ENCODE measurements at places on chromosomes 1 and 21.

DNA sequence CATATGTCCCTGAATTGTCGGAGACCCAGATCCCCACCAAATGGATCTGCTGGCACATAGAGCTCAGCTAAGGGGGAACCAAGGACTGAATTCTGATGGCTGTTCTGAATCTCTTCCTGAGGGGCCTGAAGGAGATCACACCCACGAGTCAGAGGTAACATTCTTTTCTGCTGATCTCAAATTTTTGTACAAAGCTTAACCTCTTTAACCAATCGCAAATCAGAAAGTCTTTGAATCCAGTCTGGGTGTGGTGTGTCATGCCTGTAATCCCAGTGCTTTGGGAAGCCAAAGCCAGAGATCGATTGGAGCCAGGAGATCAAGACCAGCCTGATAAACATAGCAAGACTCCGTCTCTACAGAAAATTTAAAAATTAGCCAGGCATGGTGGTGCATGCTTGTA lies 62.8 kb upstream of the PRRC2C start:
- DNase-seq = no peak

DNA sequence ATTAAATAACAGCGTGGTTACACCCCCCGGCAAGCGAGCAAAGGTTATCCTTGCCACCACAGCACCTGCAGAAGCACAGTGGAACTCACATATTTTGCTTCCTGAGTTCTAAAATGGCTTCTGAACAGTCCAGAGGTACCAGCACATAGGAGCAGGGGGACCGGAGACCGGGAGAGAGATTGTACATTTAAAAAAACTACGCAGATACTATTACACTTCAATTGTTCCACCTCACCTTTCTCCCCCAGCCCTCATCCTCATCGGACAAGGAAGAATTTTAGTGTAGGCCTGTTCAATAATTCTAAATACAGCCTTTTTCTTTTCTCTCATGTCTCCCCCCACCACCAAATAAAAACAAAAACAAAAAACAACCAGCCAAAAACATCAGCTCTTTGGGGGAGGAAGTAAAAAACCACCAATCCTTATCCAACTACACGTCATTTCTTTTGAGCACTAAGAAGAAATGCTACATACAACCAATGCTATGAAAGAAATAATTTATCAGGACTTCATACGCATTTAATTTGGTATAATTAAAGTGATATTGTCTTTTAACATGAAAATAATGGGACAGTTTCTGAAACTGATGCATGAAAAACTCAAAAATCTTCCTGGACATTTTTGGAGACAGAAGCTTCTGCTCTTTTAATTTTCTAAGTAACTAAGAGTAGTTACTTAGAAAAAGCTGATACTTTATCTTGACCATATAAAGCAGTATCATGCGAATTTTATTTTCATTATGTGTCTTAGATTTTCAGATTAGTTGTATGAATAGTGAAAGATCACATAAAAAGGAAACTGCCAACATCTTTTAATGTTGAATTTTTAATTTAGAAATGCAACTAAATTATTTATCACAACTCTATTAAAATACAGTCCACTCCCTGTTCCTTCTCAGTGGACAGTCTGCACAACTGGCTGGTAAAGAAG lies 9.1 kb downstream of the CDKN2C start:
- DNase-seq = no peak

DNA sequence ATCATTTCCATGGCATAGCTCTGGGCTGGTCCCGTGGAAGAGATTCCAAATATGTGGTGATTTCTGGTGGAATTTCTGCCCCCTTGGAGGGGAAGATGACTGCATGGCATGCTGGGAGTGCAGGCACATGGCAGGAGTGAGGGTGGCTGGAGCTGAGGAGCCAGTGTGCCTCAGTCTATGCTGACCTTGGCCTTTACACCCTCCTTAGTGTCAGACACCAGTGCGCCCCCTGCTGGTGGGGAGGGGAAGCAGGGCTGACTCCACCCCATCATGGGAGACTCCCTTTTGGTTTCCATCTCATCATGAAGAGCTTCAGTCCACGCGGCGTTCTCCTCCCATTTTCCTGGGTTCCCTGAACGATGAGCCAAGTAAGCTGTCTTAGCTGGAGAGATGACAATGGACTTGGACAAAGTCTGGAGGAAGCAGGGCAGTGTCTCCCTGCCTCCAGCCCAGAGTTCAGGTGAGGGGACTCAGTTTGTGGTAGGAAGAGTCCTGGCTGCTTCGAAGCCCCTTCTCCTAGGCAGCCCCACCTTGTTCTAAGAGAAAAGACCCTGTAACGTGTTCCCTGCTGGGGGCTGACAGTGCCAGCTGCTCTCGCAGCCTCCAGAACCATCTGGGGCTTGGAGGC lies 10.3 kb downstream of the ALX3 start:
- peak; percentile 51 for DNase-seq

DNA sequence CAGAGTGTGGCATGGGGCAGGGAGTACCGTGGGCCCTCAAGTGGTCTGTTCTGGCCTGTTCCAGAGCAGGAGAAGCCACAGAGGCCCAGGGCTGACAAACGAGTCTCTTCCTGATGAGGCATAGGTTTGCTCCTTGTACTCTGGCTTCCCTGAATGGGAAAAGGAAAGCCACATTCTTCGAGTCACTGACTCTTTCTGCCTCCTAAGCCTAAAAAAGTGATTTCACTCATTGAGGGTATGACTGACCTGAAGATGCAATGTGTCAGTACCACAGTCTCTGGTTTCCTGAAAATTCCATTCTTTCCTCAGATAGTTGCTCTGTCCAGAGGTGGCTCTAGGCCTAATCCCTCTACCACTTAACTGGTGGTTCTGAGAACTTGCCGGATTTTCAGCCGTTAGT lies 92.3 kb downstream of the KCNN3 start:
- DNase-seq = no peak

- DNase-seq = no peak
These were observed 6.3 kb downstream of the APOBEC4 start for GRCh38 chr1:183646776-183647175.

GRCh38 chr1:236492378-236492777 lies 31.4 kb upstream of the LGALS8 start:
- no peak for DNase-seq

GRCh38 chr21:42162831-42163510 lies 56.0 kb upstream of the ABCG1 start:
- no peak for DNase-seq

GRCh38 chr21:42568866-42569731 lies 55.4 kb downstream of the SLC37A1 start:
- no peak for DNase-seq

DNA sequence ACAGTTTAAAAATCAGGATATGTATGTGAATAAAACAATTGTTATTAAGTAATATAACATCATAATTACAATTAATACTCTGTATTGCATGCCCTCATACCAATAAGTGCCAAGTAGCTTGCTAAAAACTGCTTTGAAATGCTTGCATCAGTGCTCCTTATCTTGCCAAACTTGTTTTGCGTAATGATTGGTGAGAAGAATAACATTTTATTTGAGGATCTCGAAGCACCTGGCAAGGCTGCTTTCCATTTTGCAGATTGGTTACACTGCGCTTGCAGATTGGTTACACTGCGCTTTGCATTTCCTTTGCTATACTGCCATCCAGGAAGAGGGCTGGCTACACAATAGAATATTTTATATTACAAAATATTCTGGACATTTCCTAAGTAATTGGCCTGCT lies 1.7 kb upstream of the PBX1 start:
- DNase-seq = no peak

DNA sequence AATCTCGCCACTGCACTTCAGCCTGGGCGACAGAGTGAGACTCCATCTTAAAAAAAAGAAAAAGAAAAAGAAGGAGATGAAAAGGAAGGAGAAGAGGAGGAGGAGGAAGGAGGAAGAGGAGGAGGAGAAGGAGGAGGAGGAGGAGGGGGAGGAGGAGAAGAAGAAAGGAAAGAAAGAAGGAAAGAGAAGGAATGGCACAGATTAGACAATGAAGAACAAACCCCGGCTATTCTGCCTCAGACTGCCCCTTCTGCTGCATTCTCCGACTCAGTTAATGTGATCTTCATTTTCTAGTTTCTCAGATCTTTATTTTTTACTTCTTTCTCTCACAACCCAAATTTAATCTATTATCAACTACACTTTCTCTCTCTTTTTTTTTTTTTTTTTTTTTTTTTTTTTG lies 40.1 kb upstream of the PTGFRN start:
- no peak for DNase-seq

DNA sequence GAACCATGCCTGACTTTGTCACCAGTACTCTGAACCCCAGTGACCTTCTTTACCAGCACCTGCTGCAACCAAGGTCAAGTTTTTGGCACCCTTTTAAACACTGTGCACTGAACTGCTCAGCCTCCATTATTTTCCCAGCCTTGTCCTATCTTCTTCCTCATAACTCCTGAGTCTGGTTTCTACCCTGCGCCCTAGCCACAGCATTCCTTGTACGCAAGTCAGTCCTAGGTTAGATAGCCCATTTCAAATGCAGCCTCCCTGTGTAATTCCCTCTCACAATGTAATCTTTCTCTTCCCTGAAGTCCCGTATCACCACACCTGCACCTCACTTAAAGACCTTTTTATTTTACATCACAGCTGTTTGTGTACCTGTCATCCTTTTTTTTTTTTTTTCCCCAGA lies 37.2 kb downstream of the DNTTIP2 start:
- no peak for DNase-seq

DNA sequence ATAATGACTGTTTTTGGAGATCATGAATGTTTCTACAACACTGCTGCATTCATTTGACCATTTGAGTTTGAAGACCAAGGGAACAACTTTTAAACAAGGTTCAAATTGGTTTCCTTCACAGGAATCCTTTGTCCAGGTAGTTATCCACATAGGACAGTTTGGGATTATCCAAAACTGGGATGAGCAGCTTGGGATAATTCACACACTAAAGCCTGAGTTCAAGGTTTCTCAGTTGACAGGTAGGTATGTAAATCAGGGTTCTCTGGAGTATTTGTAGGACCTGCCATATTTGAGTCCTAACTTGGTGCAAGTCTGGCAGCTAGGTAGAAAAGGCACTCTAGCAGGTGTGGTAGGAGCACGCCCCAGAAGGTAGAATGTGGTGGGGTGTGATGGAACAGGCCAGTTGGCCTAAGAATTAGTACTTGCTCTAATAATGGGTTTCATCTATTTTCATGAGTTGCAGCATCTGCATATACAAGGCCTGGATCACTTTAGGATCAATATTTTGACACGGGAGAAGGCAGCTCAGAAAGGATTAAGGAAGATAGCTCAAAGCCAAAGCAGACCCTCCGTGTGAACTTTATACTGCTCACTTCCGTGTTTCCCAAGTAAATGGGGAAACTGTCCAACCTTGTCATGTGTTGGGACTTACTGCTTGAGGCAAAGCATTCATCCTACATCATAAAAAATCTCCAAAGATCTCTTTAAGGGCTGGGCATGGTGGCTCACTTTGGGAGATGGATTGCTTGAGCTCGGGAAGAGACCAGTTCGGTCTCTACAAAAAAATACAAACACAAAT lies 14.1 kb upstream of the RAB42 start:
- DNase-seq = no peak

DNA sequence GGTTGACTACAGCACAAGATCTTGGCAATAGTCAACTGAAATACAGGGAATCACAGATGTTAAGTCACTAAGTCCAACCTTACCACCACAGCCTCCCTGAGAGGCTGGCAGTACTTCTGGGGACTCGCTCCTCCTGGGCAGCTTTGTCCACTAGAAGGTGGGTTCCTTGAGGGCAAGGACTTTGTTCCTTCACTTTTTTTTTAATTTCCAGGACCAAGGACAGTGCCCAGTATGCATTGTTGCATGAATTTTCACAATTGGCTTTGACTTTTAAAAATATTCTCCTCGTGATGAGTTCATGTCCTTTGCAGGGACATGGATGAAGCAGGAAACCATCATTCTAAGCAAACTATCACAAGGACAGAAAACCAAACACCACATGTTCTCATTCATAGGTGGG lies 96.7 kb upstream of the IGSF21 start:
- no peak for DNase-seq

- DNase-seq = no peak
These were observed 2.2 kb downstream of the IKBKE start for GRCh38 chr1:206472454-206472853.

GRCh38 chr21:36080386-36080785 lies 10.6 kb downstream of the CBR1 start:
- DNase-seq = no peak

DNA sequence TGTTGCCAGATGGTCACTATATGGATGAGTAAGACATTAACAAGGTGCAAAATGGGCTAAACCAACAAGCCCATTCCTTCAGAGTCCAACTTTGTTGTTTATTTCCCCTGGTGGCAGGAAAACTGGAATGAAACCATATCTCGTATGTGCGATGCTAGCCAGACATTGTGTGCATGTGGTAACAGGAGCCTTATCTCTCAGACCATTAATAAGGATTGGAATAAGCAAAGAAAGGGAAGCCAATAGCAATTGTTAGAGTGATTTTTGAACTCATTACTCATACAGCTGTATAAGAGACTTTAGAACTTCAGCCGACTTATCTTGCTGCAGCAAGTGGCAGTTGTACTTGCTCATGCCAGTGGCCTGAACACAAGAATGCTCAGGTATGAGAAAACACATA lies 30.0 kb upstream of the HMCN1 start:
- no peak for DNase-seq

- no peak for DNase-seq
These were observed 8.9 kb upstream of the PTPRF start for GRCh38 chr1:43521756-43522155.
